Bronchial smooth muscle cell (primary cell): ENCODE measurements at places on chromosomes 16 and 17. TPM values are rescaled to one million over a fixed set of nuclear protein-coding genes. Genes with fewer than 3 reads are reported as not detected.

The ATP2C2 gene
- 0.69 TPM in 1 of 2 replicates, not detected in the other for total RNA-seq

The KCNH4 gene
- not detected in 2 replicates for total RNA-seq

The TBX6 gene
- 0.16 and 0.26 TPM in 2 replicates for total RNA-seq

The COX10 gene
- 5.2 and 6.6 TPM in 2 replicates for total RNA-seq

The DRC3 gene
- total RNA-seq, result 0.32 and 2.1 TPM in 2 replicates

The KCNG4 gene
- total RNA-seq, result under 0.01 TPM in 1 of 2 replicates, not detected in the other

The CDK5R1 gene
- 0.32 and 0.43 TPM in 2 replicates for total RNA-seq
